ENCODE measurements at places on chromosomes 2 and 18. TPM values are rescaled to one million over a fixed set of nuclear protein-coding genes. Genes with fewer than 3 reads are reported as not detected.
A peak's percentile ranks its signal among the peaks of the same experiment; 100 is the strongest.

DNA sequence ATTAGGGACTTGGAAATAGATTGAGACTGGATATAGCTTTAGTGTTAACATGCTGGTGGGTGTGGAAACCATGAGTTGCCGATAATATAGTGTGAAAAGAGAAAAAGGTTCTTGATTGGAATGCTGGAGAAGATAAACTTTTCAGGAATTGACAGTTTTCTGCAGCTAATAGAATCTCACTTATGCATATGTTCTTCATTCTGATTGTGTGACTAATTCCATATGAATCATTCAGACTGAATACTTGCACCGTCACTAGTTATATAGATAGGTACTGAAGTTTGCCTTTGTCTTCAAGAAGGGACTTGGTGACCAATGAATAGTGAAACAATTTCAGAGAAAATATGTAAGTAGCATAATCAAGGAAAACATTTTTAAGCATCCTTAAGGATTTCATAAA, 225.7 kb upstream of the FOSL2 start:
- no peak for DNase-seq

FBXO15 gene
- 0.42 TPM for total RNA-seq

DNA sequence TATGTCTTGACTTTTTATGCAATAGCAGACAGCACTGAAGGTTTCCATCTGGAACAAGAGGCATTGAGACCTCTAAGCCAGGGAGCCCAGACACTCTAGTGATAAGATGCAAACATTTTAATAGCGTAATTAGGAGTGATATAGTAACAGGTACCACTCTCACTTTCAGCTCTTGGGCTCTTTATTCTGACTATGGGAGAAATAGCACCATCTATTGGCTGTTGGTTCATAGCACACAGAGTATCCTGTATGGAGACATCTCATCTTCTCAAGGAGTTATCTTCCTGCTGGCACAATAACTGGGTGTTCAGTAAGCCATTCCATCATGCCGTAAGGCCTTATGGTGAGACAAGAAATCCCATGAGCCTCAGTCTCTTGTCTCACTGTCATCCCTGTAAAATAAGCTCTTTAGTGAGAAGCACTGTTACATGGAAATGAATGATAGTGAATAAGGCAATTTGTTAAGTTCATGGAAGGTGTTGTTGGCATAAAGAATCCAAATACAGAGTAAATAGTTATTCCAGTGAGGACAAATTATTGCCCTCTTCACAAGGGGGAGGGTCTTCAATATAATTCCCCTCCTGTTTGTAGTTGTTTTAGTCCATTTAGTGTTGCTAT, 48.3 kb downstream of the THUMPD2 start:
- no peak for DNase-seq

DNA sequence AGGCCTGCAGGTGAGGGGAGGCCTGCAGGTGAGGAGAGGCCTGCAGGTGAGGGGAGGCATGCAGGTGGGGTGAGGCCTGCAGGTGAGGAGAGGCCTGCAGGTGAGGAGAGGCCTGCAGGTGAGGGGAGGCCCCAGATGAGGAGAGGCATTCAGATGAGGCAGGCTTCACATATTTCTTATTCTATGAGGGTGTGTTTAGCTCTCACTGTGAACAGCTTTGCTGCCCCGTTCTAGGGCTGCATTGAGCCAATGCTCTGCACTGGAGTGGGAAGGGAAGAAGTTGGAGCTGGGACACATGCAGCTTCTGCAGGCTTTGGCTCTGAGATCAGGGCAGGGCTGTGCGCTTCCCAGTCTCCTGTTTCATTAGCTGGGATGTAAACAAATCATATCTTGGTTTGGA, 19.5 kb downstream of the TPO start:
- DNase-seq, result no peak

DNA sequence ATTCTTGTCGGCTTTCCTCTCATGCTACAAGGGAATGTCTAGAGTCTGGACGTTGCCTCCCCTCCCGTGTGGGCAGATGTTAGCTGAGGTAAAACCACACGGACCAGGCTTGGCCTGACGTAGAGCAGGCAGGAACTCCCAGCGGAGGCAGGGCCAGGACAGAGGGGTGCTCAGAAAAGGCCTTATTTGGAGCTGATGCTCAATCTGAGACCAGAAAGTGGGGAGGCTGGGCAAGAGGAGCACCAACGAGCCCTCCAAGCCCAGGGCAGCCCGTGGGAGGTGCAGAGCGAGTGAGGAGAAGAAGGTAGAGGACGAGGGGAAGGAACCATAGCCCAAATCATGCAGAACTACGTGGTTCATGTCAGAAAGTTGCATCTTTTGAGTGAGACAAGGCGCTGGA, 9.0 kb downstream of the TEX51 start:
- DNase-seq, result no peak

CCDC85A gene
- 0.27 TPM for total RNA-seq

DNA sequence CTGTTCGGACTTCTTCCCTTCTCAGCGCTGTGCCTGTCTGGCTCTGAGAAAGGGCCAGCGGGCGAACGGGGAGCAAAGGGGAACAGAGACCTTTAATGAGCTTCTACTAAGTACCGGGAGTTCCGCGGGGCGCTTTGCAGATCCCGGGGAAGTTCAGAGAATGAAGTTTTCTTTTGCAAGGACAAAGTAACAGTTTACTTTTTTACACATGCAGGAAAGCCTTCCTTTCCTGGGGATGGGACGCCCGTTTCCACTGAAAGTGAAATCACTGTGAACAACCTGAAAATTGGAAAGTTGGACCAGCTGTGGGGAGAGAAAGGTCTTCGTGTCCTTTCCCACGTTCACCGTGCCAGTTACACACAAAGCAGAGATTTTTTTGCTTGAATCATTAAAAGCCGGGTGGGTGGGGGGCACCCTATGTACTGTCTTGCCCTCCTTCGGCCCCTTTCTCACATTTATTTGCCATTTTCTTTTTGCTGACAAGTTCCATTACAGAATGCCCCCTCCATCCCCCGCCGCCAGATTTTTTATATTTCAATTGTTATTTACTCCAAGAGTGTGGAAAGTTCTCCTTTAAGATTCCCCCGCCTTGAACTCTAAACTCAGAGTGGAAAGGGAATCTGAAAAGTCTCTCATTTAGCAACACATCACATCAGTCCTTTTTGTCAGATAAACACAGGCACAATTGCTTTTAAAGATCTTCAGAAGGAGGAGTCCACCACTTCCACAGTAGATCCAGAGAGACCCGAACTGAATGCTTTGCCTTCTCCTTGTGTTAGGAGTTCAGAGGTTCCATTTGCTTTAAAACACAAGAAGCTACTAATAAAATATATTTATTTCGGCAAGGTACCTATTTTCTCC, 1.1 kb upstream of the FN1 start:
- no peak for DNase-seq

SERPINB7 gene
- total RNA-seq, result 0.22 TPM

ALPP gene
- 0.15 TPM for total RNA-seq

DNA sequence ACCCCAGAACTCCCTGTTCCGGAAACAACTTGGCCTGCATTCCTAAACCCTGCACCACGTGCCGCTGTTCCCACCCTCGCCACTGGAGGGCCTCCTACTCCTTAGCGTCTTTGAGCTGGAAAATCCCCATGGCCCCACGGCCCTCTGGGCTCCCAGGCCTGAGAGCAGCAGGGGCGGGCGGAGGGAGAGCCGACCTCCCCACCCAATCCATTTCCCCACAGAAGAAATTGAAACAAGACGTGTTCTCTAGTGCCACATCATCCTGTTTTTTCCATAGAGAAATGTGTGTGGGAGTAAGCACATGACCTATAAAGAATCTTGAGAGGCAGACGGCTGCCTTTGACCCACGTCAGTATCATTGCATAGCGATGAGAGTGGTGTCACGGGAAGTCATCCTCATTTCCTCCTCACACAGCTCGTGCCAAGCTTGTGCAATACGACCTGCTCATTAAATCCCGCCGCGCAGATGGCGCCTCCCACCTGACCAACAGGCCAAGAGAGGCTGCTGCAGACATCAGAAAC, 79.2 kb downstream of the LAMA1 start:
- peak; percentile 61 for DNase-seq
